Frontal cortex (tissue), 4 donors: ENCODE measurements at places on chromosomes 3 and 15. TPM values are rescaled to one million over a fixed set of nuclear protein-coding genes. Genes with fewer than 3 reads are reported as not detected.

DNA sequence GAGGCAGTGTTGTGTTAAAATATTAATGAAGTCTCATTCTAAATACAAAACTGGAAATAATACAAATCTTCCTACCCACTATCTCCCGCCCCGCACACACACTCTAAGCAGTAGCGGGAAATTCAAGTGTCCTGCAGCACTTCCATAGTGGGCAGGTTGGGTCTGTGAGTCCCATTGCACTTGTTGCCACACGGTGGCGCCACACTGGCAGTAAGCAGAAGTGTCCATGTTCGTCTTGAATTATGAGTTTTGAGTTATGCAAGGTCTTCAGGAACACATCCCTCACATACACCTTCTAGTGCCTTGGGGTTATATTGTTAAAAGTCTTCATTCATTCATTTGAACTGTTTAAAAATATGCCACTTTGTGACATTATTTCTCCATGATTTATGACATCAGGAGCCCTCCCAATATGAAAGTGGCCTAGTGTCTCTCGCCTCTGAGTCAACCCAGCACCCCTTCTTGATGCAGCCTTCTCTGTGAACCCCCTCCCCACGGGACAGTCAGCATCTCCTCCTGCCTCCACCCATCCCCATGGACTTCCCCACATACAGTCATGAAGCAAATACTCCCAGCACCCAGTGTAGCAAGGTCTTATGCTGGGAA, 17.6 kb upstream of the CCDC174 start:
- peak; percentile 25 for DNase-seq

GRCh38 chr15:33145447-33145846, 49.1 kb downstream of the FMN1 start:
- no peak for DNase-seq

DNA sequence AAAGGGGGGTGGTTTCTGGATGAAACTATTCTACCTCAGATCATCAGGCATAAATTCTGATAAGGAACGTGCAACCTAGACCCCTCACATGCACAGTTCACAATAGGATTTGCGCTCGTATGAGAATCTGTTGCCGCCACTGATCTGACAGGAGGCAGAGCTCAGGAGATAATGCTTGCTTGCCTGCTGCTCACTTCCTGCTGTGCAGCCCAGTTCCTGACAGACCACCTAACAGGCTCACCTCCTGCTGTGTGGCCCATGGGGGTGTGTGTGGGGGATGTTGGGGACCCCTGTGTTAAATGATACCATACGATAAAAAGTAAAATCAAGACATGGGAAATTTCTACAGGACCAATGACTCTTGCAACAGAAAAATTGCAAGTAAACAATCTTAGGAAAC, 24.0 kb downstream of the CP start:
- no peak for DNase-seq

Gene TRH
- total RNA-seq = 4.1 TPM

GRCh38 chr3:193783166-193783896, 190.3 kb downstream of the OPA1 start:
- no peak for DNase-seq

DNA sequence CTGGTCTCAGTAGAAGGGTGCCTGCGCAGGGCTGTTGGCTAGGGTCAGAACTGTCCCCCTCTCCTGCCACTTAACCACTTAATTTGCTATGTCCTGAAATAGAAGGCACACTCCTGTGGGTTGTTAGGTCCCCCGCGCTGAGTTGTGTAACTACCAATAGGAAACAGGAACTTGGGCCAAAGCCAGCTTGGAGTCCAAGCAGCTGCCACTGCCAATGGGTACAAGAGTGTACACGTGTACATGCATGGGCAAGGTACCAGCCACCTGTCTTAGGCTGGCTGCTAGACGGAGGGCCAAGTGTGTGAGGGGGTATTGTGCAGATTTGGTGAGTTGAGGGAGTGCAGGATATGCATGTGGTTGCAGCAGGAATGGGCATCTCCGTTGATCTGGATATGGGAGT, 29.7 kb upstream of the POLG start:
- DNase-seq = no peak

DNA sequence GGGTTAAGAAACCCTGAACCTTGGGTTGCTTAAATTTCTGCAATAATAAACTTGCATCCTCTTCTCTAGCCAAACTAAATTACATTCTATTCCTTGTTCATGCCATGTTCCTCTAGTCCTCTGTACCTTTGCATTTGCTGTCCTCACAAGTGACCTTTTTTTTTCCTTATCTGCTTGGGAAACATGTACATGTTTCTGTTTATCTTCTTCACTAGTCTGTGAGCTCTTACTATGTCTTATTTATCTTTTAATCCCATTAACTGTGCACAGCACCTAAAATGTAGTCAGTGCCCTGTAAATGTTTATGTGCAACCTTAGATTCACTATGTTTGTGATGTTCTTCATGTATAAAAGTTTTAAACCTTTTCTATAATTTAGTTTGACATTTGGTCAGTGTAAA, 61.9 kb downstream of the REC114 start:
- no peak for DNase-seq

DNA sequence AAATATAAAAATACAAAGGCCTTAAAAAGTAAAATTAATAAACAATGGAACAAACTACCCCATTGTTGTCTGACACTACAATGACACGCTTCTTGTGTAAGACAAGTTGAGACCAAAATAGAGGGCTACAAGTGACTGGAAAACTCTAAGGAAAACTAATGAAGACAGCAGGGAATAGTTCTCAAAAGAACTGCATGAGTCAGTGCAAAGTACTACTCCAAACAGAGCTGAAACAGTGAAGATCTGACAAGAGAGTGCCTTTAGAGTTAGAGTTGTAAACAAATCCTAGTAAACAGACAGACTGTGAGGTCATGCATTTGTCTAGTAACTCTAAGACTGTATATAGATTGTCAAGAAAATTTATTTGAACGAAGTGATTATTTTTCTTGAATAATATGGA, 233.9 kb downstream of the BBX start:
- DNase-seq = no peak

- no peak for DNase-seq
Measured at GRCh38 chr3:186724911-186725310, 7.8 kb downstream of the KNG1 start.

DNA sequence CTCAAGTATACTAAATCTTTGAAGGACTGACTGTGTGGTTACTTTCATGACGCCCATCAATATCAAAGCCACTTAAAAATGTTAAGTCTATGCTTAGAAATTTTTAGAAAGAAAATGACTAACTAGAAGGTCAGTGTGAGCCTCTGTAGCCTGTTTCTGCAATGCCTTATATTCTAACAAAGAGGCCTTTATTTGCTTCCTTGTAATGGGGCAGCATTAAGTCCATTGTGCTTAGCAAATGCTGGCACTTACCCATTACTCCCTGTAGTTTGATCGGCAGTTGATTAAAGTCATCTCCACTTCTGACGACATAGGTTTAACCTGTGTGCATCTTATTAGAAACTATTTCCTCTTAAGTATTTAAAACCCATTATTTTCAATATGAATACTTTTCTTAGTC, 91.6 kb upstream of the FAM98B start:
- DNase-seq = peak; percentile 25

DNA sequence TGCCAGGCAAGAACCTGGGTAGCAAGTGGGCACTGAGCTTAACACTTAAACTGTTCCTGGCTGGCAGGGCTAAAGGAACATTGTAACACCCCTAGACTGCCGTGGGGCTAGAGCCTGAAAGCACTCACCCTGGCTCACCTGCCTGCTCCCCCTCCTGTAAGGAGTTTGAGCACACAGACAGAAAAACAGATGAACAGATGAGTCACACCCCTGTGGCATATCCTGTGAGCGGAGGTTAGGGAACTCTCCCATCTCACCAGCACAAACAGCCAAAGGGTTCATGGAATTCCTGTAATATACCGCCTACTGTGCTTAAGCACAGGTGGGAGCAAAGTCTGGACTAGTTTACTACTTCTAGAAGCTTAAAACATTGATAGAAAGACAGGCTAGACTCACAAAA, 300.1 kb downstream of the ROBO1 start:
- no peak for DNase-seq

- DNase-seq = no peak
Measured at GRCh38 chr3:14016900-14017475, 107.7 kb downstream of the CHCHD4 start.

DNA sequence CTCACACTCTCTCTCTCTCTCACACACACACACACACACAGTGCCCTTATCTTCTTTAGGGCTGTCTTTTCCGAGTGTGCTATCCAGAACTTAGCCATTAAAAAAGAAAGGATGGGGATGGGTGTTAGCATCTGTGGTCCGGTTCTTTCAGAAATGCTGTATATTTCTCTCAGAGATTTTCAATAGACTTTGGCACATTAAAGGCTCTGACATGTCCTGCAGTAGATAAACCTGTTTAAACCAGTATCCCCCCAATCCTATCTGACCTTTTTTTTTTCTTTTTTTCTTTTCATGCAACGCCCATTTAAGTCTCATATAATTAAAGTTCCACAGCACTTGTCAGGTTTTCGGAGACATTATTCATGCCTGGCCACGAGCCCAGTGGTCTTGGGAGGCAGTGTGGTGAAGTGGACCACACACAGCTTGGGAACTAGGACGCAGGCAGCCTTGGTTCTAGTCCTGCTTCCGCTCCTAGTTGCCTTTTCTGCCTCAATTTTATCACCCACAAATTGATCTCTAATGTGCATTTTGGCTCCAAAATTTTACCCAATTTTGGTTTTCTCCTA, 13.3 kb downstream of the CAV3 start:
- DNase-seq = no peak

Gene GOLGA8J
- not detected for total RNA-seq

GRCh38 chr3:196749125-196749524, 9.5 kb downstream of the PAK2 start:
- no peak for DNase-seq

- DNase-seq = no peak
Measured at GRCh38 chr15:33135355-33135781, 59.1 kb downstream of the FMN1 start.

Gene CPNE4
- total RNA-seq = 14.7 TPM

Gene FGF12
- 136 TPM for total RNA-seq

- DNase-seq = no peak
Measured at GRCh38 chr3:127043731-127044510, 61.0 kb downstream of the PLXNA1 start.

GRCh38 chr3:74603292-74603691, 11.2 kb downstream of the CNTN3 start:
- DNase-seq = no peak

- DNase-seq = no peak
Measured at GRCh38 chr15:92645051-92645631, 10.4 kb downstream of the FAM174B start.

DNA sequence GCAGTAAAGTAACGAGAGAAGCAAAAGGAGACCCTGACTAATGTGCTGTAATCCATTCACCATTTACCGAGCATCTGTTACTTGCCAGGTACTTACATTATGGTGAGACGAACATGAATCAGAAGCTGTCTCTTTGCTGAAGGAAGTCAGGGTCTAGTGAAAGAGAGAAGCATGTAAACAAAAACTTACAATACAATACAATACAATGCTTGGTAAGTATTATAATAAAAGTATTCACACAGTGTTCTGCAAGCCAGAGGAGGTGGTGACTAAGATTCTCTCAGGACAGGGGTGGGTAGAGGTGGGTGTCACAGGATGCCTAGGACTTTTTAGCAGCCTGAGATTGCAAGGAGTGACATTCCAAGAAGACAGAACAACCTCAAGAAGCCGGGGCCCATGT, 50.2 kb upstream of the MGA start:
- DNase-seq = no peak

DNA sequence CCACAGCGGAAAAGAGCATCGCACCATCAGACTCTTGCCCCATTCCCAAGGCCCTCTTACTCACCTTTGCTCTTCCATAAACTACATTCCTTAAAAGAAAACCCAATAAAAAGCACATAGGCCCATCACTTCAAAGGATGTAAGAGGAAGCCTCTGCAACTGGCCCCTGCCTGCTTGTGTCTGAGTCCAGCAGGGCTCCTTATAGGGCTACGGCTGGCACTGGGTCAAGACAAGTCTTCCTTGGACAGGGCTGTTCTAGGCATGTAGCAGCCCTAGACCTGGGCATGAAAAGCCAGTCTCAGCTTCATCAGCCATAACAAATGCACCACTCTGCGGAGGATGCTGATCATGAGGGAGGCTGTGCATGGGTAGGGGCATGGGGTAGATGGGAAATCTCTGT, 218.3 kb downstream of the NTRK3 start:
- DNase-seq = no peak

Gene RETNLB
- total RNA-seq = not detected

DNA sequence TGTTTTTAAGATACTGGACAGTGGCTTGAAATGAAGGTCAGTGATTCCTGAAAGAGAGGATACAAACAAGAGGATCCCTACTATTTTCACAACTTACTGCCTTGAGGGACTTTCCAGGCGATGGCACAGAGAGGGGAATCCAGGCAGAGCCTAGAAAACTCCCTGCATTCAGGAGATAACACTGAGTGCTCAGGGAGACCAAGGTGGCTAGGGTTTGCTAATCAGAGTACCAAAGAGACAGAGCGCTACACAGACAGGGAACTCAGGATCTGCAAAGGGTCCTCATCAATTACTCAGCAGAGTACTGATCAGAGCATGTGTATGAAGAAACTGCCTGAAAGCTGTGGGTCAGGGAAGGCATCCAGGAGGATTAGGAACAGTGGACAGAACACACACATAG, 11.7 kb upstream of the MRPS22 start:
- DNase-seq = no peak

GRCh38 chr3:29410660-29411405, 130.0 kb downstream of the RBMS3 start:
- DNase-seq = no peak

- DNase-seq = no peak
Measured at GRCh38 chr3:170372190-170372879, 14.8 kb downstream of the SKIL start.

DNA sequence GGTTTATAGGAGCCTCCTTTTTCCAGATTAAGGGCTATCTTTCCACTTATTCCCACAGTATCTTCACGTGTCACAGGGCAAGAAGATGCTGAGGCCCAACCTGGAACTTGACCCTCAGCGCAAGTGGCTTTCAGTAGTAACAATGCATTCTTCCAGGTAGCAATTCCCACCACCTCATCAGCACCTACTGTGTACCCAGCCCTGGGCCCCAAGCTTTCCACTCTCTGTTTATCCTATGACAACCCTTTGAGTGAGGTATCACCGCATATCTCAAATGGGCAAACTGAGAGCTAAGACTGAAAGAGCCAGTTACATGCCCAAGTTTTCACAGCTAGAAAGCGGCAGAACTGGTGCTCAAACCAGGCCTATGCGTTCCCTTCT, 88.2 kb downstream of the CPN2 start:
- no peak for DNase-seq

Gene TMEM158
- total RNA-seq = 19.6 TPM

DNA sequence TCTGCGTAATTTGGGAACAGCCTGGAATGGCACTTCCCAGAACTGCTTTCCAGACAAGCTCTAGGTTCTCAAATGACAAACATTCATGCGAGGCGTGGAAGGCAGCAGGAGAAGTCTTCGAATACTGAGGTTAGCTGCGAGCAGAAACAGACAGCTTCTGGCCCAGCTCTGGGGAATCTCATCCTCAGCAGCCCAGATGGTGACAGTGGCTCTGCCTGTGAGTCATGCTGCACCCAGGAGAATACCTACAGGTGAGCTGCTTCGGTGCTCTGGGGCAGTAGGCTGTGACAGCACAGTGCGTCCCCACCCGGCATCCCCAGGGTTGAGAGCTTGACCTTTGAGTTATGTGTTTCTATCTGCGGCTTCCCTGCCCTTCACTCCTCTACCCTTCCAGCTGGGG, 258.6 kb downstream of the KLF13 start:
- DNase-seq = no peak

Gene TIMMDC1
- total RNA-seq = 31.0 TPM

GRCh38 chr3:126684218-126684751, 19.8 kb upstream of the CHCHD6 start:
- DNase-seq = no peak

Gene EAF1
- total RNA-seq = 33.0 TPM

Gene MAGI1
- total RNA-seq = 39.1 TPM
